Esophagus squamous epithelium (tissue), 5 donors: ENCODE measurements at places on chromosomes 16 and 17. TPM values are rescaled to one million over a fixed set of nuclear protein-coding genes. Genes with fewer than 3 reads are reported as not detected.

Gene RTN4RL1
- total RNA-seq = 2.3 TPM

DNA sequence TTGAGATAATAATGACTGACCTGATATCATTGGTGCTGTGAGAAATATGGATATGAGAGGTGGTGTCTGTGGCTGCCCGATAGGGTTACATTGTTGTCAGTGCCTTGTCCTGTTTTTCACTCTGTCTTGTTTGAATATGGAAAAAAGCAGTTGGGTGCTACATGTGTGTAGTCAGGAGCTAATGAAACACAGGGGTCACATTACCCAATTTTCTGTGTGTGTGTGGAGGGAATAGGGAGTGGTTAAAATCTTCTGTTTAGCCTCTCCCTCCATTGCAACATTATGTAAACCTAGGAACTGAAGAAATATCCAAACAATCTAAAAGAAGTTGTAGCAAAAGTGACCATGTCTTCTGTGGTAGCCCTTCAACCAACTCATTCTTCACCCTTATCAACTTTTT lies 527.7 kb upstream of the SOX9 start:
- no peaks in the 10 kb centered on the region for H3K27me3 ChIP-seq
- H3K4me1 ChIP-seq = no peaks in the 10 kb centered on the region
- no peak overlapping the region for H3K27ac ChIP-seq
- H3K4me3 ChIP-seq = no peak overlapping the region
- no peaks in the 10 kb centered on the region for H3K36me3 ChIP-seq
- no peak for DNase-seq

GRCh38 chr17:27224526-27225315 lies 69.2 kb upstream of the WSB1 start:
- H3K27ac ChIP-seq = no peak overlapping the region
- H3K27me3 ChIP-seq = no peaks in the 10 kb centered on the region
- DNase-seq = no peak
- no peak overlapping the region for H3K4me3 ChIP-seq
- no peaks in the 10 kb centered on the region for H3K4me1 ChIP-seq

DNA sequence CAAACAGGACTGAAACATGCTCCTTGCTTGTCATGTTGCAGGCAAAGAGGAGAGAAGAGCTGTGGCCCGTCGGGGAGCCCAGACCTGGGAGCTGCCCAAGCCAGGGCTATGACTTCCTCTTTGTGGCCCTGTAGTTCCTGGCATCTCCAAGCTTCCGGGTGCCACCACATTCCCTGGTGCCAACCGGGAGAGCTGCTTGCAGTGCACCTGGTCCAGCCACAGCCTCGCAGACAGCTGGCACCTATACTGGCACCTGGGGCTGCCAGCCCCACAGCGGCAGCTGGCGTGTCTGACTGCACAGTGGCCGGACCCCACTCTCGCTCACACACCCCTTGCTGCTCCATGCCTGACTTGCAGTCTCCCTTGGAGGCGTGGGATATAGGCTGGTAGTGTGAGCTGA lies 37.1 kb upstream of the FOXJ1 start:
- H3K4me3 ChIP-seq = no peak overlapping the region
- no peaks in the 10 kb centered on the region for H3K36me3 ChIP-seq
- no peaks in the 10 kb centered on the region for H3K4me1 ChIP-seq
- no peak overlapping the region for H3K27ac ChIP-seq
- no peaks in the 10 kb centered on the region for H3K27me3 ChIP-seq

DNA sequence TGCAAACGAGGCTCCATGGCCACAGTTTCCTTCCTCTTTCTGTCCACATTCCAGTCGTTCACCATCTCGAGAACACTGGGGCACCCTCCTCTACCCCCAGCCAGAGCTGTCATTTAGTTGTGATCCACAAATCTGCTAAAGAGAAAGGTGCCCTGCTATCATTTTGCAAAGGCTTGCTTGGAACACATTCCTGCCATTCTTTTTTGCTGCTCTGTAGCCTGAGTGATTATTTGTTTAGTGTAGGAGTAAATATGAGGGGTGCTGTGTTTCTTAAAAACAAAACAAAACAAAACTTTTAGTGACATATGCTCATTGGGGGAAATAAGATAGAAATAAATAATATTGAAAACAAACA lies 166.7 kb downstream of the PRKCA start:
- no peaks in the 10 kb centered on the region for H3K36me3 ChIP-seq
- H3K27me3 ChIP-seq = no peaks in the 10 kb centered on the region
- H3K27ac ChIP-seq = peak overlapping the region; percentile 42
- H3K4me1 ChIP-seq = peaks cover 11% of the 10 kb centered on the region
- no peak for DNase-seq

Gene CA5A
- not detected for total RNA-seq

DNA sequence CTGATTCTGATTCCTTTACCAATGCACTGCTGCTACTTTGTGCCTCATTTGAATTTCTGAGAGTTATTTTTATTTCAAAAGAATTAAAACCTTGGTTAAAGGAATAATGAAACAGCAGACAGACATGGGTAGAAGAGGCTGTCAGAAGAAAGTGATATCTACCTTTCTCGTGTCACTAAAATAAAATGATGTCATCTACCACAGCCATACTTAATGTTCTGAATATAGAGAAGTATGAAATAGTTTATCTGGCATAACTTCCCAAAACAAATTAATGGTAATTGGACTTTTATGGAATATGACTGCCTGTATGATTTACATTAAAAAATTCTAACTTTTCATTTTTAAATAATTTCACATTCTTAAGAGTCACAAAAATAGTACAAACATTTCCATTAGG lies 52.5 kb downstream of the EFCAB13 start:
- DNase-seq = no peak
- no peaks in the 10 kb centered on the region for H3K36me3 ChIP-seq
- no peak overlapping the region for H3K27ac ChIP-seq
- H3K4me3 ChIP-seq = no peak overlapping the region
- no peaks in the 10 kb centered on the region for H3K4me1 ChIP-seq
- H3K27me3 ChIP-seq = no peaks in the 10 kb centered on the region
